ENCODE measurements at places on chromosomes 2 and 18. TPM values are rescaled to one million over a fixed set of nuclear protein-coding genes. Genes with fewer than 3 reads are reported as not detected.

DNA sequence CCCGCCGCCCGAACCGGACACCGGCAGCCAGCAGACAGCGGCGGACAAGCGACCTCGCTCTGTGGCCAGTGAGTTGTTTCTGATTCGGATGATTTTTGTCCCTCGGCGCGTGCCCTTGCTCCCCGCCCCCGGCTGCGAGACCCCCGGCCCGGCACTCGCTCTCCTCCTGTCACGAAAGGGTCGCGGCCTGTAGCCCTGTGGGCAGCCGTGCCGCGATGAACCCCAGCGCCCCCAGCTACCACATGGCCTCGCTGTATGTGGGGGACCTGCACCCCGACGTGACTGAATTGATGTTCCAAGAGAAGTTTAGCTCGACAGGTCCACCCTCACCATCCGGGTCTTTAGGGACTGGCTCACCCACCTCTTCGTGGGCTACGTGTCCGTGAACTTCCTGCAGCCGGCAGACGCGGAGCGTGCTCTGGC lies 1257.5 kb upstream of the ACVR2A start:
- DNase-seq: no peak

GRCh38 chr2:85718885-85719492 lies 24.8 kb downstream of the GNLY start:
- no peak for DNase-seq

GRCh38 chr2:96259497-96259921 lies 6.3 kb downstream of the TMEM127 start:
- peak; percentile 87 for DNase-seq

- DNase-seq: no peak
These were observed 45.7 kb downstream of the STAT4 start for GRCh38 chr2:191105082-191105481.

GRCh38 chr2:104788742-104789455 lies 65.0 kb upstream of the POU3F3 start:
- DNase-seq: no peak

GRCh38 chr2:20638646-20639430 lies 12.1 kb downstream of the HS1BP3 start:
- DNase-seq: no peak

- DNase-seq: peak; percentile 62
These were observed 53.9 kb downstream of the PRKRA start for GRCh38 chr2:178397002-178397605.

DNA sequence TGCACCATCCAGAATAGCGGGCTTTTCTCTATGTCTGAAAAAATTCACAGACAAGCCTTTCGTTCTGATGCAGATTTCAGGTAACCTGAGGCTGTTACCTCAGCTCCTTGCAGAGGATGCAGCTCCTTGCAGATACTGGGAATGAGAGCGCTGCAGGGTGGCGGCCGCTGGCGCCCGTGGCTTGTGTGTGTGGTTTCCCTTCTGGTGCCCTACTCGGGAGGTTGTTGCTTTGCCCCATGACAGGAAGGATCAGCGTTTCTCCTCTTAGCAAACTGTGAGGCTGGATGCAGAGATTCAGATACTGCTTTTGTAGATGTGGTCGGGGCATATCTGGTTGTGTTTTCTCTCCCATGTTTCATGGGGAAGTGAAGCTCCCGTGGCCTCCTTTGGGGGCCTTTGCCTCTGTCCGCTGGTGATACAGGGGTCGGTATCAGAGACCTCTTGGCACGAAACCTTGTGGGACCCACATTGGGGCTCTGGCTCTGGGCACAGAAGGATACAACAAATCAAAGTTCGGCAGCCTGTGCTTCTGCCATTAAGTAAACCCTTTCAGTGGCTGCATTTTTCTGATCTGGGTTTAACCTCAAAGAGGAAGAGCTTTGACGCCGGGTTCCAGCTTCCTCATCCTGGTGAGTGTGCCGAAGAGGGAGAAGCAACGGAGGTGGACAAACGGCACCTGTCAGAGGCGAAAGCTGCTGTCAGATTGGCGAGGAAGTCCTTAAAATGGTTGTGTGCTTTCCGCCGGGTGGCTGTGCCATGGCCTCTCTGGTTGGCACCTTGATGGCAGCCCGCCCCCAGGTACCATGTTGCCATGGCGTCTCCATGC lies 127.8 kb downstream of the MBP start:
- DNase-seq: no peak

- DNase-seq: no peak
These were observed 14.6 kb downstream of the UGP2 start for GRCh38 chr2:63856303-63856603.

DNA sequence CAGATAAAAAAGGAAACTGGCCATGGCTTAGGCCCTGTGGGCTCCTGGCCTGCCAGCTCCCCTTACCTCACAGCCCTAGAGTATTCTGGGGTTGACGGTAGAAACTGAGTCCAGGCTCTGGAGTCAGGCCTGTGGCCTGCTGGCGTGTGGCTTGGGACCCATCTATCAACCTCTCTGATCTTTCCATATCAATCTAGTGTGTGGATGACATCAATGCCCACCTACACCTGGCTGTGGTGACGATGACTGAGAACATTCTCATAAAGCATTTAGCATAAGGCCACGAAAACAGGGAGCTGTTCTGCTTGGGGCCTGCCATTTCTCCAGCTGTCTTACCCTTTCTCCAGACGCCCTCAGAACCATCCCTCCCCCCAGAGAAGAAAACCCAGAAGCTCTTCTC lies 17.9 kb downstream of the PCARE start:
- DNase-seq: no peak

- no peak for DNase-seq
These were observed 444.4 kb downstream of the NCKAP5 start for GRCh38 chr2:133123904-133124303.

DNA sequence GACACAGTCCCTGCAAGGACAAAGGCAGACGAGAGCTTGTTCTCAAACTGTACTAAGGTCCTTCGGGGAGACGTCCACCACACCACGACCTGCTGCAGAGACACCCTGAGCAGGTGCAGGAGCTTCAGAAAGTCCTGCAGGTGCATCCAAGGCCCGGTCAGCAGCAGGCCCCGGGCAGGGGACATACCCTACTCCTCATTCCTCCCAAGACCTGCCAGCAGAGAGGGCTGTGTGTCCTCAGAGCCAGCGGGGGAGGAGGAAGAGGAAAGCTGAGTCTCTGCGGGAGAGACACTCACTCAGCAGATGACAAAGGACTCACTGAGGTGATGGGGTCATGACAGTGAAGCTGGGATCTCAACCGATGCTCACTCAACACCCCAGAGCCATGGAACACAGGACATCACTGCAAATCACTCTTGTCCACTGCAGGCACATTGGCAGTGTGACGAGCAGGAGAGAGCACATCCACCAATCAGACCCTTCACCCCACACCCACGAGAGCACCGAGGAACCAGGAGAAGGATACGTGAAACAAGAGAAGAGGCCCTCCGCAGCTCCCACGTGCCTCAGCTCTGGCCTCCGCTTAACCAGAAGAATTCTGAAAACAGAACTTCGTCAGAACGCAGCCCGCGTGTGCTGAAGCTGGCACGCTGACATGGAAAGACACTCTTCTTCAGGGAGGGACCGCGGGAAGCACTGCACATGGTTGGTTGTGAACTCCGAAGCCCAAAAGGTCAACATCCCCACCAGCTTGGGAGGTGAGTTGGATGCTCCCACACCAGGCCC lies 9.3 kb downstream of the HDAC4 start:
- no peak for DNase-seq

DNA sequence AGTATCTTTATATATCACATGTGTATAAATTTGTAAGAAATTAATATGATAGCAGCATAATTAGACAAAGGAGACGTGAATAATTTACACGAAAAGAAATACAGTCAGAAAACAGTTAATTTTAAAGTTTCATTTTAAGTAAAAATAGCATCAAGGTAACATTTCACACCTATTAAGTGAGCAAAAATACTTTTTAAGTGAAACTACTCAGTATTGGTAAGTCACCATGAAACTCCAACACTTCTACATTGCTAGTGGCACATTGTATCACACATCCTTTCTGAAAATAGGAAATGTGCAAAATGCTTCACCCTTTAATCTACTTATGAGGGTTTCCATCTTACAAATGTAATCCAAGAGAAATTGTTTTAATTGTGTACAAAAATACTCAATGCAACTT lies 287.9 kb upstream of the EPAS1 start:
- DNase-seq: no peak

DNA sequence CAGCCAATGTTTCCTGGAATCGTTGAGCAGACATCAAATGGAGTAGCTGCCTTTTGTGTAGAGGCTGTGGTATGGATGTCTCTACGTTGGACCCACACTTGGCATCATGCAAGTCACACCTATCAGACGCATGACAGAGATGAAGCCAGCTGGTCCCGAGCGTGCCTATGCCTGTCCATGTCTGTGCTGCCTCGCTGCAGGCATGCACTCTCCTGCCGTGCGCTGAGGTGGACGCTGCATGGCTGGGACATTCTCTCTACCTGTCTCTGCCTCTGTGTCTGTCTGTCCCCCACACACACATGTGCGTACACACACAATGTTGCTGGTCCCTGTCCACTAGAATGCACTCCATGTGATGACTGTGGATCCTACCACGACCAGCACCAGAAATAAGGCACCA lies 514.2 kb upstream of the MYT1L start:
- no peak for DNase-seq

DNA sequence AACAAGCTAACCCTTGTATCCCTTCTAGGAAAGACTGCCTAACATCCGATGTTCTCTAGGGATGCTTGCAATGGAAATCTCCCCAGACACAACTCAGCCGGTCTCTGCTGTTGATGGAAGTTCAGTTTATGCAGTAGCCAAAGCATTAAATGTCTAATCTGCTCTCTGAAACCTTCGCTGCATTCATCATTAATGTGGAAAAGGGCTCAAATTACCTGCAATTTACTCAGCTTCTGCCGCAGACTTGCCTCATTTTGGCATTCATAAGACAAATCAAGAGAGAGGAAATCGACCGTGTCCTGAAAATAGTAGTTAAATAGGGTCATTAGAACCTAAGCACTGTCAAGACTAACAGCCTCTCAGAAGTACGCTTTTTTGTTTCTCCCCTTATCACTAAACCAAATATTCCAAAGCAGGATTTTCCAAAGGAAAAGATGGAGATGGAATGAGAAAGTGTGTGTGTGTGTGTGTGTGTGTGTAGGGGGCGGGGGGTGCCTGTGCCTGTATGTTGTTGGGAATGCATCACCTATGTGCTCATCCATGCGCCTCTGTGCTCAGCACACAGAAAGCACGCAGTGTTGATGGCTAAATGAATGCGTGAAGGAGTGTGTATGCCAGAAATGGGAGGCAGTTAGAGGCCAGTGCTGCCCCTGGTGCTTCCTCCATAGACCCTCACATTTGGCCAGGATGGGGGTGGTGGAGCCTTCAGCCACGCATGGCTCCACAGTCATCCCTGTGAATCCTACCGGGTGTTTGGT lies 7.4 kb downstream of the LCT start:
- DNase-seq: no peak

DNA sequence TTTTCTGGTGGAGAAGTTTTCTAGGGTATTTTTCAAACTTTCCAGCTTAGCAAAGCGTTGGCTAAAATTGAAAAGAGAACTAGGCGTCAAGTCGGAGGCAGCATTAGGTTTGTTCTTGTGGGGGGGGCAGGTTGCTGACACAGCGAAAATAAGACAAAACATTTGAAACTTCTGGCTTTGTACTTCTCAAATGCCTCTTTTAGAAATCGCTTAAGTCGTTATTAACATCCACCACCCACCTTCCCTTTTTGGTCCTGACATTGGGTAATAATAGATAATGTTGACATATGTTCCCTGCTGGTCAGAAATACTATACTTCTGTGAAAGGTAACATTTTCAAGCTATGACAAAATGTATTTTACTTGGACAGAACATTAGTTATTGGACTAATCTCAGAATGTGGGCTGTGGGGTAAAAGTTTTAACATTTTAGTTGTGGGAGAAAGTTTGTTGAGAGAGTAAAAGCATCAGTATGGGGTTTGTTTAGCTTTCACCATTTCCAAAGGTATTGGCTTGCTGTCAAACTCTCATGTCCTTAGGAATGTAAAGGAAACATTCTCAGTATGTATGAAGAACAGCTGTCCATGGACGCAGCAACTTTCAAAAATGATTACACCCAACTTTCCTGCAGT lies 88.1 kb upstream of the ZEB2 start:
- no peak for DNase-seq

GRCh38 chr2:125172181-125172580 lies 1147.1 kb downstream of the CNTNAP5 start:
- DNase-seq: no peak

DNA sequence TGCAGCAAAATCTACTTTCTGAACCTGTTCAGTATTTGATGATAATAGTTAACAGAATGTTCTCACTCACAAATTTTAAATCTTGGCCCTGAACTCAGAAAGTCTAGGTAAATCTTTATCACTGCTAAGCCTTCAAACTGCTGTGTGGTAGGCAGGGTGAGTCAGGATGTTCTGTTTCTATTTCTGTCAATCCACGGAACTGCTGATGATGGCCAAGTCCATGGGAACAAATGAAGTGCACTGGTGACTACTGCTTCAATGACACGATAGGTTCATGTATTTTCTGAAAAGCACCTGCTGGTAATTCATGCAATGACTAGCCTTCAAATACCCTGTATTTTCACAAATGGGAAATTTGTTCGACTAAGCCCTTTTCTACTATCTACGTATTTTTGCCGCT lies 14.2 kb downstream of the NIFK start:
- DNase-seq: peak; percentile 78

GRCh38 chr2:26185304-26185928 lies 12.5 kb downstream of the GAREM2 start:
- DNase-seq: no peak

GRCh38 chr2:224892574-224893204 lies 149.6 kb downstream of the DOCK10 start:
- DNase-seq: no peak

GRCh38 chr2:88622307-88622706 lies 5.0 kb downstream of the EIF2AK3 start:
- no peak for DNase-seq

DNA sequence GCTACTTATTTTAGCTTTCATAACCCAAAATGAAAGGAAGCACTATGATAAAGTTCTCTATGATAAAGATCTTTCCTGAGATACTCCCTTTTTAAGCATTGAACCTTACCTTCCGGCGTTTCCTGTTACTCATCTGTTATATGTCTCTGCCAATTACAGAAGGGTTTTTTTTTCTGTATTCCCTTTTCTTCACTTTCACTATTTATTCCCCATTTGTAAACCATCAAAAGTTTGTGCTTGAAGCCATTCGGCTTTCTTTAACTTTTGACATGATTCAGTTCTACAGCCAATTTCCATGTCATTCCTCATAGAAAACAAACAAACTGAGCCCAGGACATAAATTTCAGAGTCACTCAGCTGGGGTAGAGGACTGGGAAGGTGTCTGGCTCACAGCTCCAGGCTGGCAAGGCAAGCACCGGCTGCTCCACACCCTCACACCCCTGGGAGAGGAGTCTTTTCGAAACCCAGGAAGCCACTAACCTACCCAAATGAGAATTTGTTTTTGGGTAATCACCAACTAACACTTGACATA lies 429.4 kb upstream of the TRIB2 start:
- no peak for DNase-seq

Gene SPTBN1
- 308 TPM for total RNA-seq

Gene LRRC30
- total RNA-seq: not detected

Gene PRSS56
- total RNA-seq: 2.5 TPM

Gene SLC4A3
- total RNA-seq: 4.3 TPM

Gene COL6A3
- total RNA-seq: 9.1 TPM

Gene IGFBP5
- total RNA-seq: 15.8 TPM

Gene LIPG
- 3.0 TPM for total RNA-seq

Gene PPP1CB
- total RNA-seq: 270 TPM

Gene PROKR1
- not detected for total RNA-seq

Gene CAPN14
- total RNA-seq: 0.05 TPM

Gene ZC3H15
- total RNA-seq: 85.7 TPM

Gene APOB
- total RNA-seq: not detected

Gene GNLY
- total RNA-seq: 1.4 TPM
